ENCODE measurements at places on chromosomes 12 and 14.

GRCh38 chr14:101109981-101110728 lies 206.6 kb upstream of the RTL1 start:
- no peak for DNase-seq

- DNase-seq: no peak
These were observed 55.9 kb downstream of the C14orf132 start for GRCh38 chr14:96095058-96095457.

GRCh38 chr12:7101694-7102131 lies 7.3 kb downstream of the C1RL start:
- DNase-seq: no peak

GRCh38 chr12:10940389-10940788 lies 1.3 kb upstream of the TAS2R14 start:
- no peak for DNase-seq

GRCh38 chr12:122395319-122395718 lies 27.1 kb downstream of the CLIP1 start:
- no peak for DNase-seq

GRCh38 chr14:69715725-69716477 lies 51.0 kb upstream of the SRSF5 start:
- DNase-seq: no peak

DNA sequence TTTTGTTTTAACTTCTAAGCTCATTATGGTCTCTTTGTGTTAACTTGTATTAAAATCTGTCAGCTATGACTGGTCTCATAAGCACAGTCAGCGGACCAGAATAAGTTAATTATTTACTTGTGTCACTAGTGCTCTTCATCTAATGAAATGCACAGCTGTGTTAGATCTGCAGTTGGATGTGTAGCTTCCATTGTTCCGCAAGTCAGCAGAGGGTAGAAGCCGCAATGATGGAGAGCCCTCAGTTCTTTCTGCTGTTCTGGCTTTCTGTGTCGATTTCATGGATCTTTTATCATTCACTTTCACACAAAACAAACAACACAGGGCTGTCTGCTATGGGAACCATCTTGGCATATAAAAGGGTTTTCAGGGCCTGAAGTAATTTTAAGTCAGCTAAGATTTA lies 89.3 kb upstream of the RFX4 start:
- no peak for DNase-seq

GRCh38 chr14:73466861-73467260 lies 8.5 kb upstream of the NUMB start:
- DNase-seq: no peak

GRCh38 chr14:105303949-105304348 lies 3.1 kb upstream of the BRF1 start:
- no peak for DNase-seq

GRCh38 chr14:37036669-37037341 lies 135.6 kb downstream of the SLC25A21 start:
- no peak for DNase-seq

DNA sequence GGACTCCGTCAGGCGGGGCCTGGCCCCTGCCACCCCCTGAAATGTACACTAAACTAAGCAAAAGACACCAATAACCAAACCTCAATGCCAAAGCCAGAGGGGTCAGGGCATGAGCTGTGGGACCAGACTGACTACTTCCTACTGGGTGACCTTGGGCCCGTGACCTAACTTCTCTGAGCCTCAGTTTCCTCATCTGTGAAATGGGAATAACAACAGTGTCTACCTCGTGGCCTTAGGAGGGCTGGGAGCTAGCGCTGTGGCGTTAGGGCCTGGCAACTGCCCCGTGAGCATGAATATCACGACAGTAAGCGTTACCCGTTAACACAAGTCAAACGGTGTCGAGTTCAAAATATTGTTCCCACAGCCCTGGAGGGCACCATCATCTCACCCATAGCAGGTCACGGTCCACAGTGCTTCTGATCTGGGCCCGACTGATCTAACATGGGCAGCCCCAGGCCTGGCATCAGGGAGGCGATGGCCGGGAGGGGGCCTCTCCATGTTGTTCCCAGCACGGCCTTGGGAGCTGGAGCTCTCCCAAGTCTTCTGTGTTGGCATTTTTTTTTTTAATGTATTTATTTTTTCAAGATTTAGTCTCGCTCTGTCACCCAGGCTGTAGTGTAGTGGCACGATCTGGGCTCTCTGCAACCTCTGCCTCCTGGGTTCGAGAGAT lies 52.2 kb downstream of the TESC start:
- DNase-seq: no peak

DNA sequence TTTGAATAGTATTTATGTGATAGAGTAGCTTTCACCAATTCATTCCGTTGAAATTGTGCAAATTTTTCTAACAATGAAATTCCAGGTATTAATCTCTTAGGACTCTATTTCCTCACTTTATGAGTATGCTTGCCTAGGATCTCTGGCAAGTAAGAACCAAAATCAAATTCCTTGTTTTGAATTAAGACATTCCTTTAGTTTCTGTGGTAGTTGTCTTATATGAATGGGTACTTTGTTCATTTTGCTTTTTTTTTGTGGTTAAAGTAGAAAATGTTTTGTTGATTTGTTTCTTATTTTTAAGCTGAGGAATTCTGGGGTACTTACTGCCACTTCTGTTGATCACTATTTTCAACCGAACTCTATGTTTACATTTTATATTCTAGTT lies 59.8 kb downstream of the KITLG start:
- DNase-seq: no peak

DNA sequence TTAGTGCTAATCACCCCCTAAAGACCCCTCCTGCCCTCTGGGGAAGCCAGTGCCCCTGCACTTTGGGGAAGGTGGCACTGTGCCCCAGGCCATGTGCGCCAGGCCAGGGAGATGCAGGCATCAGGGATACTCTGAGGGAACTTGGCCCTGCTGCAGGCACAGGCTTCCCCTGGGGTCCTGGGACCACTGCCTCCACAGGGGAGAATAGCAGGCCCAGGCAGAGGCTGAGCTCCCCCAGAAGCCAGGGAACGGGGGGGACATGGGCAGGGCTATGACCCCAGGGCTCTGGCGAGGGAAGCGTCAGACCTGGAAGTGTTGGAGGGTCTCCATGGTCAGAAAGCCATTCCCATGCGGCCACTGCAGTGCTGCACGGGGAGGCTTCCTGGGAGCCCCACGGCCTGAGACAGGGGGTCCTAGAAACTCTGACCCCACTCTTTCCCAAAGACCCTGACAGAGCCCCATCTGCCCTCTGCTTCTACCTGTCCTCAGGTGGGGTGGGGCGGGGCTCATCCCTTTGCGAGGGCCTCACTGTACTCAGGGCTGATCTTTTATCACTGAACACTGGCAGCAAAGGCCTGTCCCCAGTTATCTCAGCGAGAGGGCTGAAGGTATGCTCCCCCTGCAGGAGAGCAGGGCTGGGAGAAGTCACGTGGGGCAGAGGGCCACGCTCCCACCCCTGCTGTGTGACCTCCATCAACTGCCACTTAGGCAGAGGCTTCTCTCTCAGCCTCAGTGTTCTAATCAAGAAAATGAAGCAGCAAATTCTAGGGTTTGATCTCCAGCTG lies 160.0 kb downstream of the CALM1 start:
- DNase-seq: no peak

DNA sequence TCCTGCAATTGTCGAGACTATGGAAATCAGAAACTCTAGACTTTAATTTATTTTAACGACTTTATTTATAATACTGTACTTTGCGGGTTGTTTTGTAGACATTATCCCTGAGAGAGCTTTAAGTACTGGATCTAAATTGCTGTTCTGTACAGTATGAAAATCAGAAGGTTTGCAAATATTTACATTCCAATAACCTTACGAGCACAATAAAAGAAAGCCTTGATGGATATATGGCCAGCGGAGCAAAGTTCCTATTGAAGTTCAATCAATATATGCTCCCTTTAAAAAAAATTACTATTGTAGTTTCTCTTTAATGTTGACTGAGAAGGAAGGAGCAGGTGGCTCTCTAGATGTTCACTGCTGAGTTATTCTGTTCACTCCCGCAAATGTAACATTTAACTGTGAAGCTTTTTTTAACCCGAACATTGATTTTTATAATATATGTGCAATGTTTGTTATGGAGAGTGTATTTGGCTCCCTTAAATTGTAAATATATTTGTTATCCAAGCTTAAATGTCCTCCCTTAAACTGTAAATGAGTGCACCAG lies 235.3 kb downstream of the PLCZ1 start:
- no peak for DNase-seq

GRCh38 chr12:130953771-130954543 lies at the start of gene ADGRD1:
Gene ADGRD1, plus strand, starts transcription at chr12:130953907. Its CDS starts 559 bp downstream, at chr12:130954466.
- DNase-seq: no peak

DNA sequence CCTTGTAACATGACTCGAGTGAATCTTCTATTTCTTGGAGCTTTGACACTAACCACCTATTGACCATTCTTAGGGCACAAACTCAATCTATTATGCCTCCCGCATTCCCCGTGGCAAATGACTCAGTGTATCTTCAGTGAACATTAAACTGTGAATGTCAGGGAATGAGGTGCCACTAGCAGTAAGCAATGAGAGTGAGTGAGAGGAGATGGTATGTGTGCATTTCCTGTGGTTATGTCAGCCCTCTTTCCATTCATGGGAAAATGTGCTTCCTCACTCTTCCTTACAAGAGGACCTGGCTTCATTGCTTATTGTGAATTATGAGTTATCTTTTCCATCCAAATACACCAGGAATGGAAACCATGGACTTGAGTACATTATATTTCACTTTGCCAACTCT lies 229.2 kb downstream of the EMP1 start:
- DNase-seq: no peak

DNA sequence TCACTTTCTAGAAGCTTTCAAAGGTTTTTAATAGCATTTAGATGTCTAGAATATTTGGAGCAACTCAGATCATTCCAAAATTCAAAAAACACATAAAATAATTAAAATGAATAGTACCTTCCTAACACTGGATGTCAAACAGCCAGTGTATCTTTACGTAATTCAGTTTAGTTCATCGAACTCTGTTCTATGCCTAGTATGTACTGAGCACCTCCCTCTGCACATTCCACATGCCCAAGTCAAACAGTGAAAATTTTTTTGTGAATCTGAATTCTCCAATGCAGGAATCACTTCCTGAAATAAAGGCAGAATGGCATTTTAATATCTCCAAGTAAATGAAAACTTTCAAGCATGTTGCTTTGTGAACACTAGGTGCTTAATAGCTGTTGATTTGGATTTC lies 192.3 kb downstream of the C12orf42 start:
- no peak for DNase-seq

GRCh38 chr14:60317609-60318008 lies 68.6 kb downstream of the PPM1A start:
- no peak for DNase-seq

DNA sequence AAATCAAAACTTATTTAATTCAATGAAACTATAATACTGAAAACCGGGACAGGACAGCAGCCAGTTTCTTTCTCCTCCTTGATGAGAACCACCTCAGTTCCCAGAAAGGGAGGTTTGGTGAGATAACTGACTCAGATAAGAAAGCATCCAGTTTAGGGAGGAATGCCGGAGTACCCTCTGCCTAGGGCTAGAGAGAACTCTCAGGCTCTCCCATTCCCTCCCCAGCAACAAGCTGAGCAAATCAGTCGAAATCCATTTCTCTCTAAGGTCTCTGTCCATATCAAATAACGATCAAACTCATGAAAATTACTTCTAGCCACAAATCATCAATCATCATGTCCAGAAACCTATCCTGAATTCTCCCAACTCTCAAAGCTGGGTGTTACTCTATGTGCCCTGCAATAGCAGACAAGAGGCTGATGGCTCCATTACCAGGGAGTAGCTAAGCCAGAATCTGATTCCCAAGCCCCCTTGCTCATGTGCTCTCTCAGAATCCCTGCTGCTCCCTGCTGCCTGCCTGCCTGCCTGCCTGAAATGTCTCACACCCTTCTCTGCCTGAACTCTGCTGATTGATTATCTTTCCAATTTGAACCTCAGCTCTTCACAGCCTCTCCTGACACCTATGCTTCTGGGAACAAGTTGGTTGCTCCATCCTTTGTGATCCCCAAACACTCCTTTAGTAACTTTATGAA lies 49.4 kb downstream of the SLC25A47 start:
- DNase-seq: no peak

GRCh38 chr12:108727868-108728735 lies 3.2 kb downstream of the CORO1C start:
- no peak for DNase-seq

DNA sequence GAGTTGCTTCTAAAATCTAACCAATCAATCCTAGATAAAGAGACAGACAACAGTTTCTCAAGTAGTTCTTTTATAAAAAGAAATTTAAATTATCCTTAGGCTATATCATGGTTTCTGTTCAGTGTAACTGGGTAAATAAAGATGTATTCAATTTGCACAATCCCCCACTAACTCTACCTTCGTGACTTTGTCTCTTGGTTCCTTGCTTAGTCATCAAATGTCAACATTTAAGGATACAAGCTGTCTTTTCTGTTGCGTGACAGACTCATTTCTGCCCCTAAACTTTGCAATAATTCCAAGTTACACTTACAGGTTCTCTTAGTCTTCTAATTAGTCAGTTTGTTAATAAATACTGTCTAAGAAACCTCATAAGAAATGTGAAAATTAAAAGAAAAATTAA lies 50.6 kb downstream of the SCAF11 start:
- no peak for DNase-seq

DNA sequence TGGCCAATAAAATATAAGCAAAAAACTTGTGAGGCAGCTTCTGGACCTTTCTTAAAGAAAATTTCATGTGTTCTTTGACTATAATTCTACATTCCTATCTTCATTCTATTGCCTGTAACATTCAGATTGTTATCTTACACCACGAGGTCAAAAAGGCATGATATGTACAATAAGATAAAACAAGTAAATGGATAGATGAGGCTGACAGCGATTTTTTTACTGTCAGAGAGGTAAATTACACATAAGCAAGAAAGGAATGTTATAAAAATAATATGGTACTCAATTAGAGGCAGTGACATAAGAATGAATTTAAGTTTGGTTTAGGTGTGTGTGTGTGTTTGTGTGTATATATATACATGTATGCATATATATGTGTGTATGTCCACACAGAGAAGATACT lies 660.0 kb downstream of the C12orf50 start:
- no peak for DNase-seq

DNA sequence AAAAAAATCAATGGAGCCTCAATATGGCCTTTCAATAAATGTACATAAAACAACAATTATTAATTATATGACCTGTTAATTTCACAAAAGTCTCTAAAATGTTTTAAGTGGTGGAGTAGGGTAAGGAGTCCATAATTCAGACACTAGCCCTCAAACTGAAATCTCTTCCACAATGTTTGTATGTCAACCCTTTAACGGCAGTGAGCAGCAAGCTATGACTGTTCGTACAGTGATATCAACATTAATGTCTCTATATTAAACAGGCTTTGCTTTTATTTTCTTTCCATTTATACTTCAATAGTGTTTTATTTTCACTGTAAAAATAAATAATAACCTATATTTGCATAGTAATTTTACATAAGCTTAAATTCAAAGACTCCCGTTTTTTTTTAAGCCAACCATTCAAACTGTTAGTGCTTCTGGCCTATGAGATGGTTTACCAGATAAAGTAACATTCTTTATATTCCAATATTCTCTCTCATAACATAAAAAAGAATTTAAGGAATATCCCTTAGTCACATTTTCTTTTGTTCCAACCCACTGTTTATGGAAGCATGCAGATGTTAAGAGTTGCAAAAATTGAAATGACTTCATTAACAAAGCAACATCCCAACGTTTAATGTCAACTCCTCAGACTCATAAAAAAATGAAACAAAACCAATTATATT lies 2.3 kb downstream of the CDK17 start:
- no peak for DNase-seq
